ENCODE measurements at places on chromosomes 3 and 15.
A peak's percentile ranks its signal among the peaks of the same experiment; 100 is the strongest.

DNA sequence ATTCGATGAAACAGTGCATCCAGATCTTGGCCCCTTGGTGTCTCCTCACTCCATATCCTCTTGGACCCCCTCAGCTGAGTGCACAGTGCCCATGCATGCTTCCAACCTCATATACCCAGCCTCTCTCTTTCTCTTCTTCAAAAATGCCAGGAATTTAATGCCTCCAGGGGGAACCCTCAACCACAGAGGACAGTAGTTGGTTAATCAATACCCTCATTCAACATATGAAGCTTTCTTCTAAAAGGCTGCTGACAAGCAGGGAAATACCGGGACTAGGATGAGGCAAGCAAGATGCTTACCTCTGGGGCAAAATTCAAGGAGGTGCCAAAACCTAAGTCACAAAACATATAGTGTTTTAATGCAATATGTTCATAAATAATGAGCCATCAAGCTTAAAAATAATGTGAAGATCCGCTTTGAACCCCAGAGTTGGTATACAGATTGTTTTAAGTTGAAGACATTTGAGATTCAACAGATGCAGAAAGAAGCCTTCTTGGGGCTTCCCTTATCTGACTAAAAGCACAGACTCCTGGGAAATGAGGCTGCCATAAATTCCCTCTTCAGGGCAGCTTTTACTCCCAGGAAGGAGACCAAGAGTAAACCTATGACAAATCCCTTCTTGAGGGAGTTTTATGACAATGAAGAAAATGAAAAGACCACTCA is 48.2 kb upstream of the FHIT start:
- DNase-seq: no peak

- no peak for DNase-seq
These were observed 43.3 kb downstream of the GABRB3 start for GRCh38 chr15:26729581-26729980.

GRCh38 chr3:146250449-146251382 is at the start of gene PLSCR4:
Gene PLSCR4, minus strand, starts transcription at chr3:146251105. Its CDS starts 29,034 bp downstream, at chr3:146222071.
- DNase-seq: peak; percentile 75

DNA sequence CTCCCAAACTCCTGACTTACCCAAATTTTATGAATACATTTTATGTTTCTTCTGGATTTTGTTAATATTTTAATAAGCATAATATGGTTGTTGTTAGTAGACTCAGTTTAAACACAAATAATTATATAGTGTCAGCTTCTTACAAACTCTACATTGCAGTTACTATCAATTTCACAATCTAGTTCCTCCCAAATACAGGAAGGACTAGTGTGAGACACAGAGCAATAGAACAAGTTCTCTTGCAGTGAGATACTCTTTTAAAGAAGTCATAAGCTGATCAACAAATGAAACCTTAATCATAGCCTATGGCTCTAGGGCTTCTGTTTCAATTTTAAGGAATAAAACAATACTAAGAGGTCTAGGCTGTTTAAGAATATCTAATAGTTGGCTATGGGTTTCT is 86.1 kb downstream of the SAMMSON start:
- DNase-seq: no peak

DNA sequence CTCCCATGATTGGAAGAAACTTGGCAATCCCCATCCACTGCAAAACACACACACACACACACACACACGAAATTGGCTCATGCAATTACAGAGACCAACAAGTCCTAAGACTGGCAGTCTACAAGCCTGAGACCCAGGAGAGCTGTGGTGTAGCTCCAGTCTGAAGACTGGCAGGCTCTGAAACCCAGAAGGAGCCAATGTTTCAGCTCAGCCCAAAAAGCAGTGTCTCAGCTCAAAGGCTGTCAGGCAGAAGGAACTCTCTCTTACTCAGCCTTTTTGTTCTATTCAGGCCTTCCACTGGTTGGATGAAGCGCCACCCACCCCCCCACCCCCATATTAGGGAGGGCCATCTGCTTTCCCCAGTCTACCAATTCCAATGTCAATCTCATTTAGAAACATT is 32.1 kb downstream of the MESD start:
- DNase-seq: no peak

- no peak for DNase-seq
These were observed 20.0 kb upstream of the SLC25A26 start for GRCh38 chr3:66200786-66201185.

DNA sequence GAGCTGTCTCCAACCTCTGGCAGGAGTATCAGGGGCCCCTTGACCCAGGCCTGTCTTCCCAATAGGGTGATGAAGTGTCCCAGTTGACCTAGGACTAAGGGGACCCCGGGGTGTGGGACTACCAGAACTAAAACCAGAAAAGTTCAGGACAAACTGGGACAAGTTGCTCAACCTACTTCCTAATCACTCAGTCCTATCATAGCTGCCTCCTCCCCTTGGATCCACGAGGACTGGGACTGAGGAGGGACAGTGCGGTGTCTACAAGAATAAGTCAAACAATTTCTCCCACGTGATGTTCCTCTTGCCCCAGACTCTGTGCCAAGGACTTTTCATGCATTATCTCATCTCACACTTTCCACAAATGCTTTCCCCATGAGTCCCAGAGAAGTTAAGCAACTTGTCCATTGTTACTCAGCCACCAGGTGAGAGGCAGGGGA is 49.4 kb upstream of the SLCO2A1 start:
- no peak for DNase-seq

- no peak for DNase-seq
These were observed 7.6 kb upstream of the MYO5C start for GRCh38 chr15:52303093-52303772.

- DNase-seq: no peak
These were observed 52.2 kb downstream of the CMTM6 start for GRCh38 chr3:32450426-32450825.

DNA sequence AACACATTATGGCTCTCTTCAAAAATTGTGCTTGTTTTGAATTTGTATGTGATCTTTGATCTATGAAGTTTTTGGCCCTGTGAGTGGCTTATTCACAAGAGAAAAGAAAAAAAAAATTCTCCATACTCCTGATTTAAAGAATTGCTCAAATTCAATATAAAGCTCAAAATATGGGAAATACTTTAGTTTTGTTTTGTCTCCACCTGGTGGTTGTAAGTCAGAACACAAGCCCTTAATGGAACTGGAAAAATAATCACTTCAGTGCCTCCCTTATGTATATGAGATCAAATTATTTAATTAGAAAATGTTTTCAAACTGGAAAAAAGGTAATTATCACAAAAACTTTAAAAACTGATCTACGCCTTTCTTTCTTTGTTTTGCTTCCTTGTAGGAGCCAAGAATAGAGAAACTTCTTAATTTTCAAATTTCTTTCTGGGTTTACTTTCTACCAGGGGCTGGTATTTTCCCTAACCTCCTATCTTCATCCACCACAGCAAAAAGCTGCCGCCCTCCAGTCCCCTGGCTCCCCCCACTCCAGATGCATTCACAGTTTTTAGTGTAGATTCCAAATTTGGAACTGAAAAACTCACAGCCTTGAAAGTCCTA is 50.6 kb downstream of the SERP1 start:
- DNase-seq: peak; percentile 53

DNA sequence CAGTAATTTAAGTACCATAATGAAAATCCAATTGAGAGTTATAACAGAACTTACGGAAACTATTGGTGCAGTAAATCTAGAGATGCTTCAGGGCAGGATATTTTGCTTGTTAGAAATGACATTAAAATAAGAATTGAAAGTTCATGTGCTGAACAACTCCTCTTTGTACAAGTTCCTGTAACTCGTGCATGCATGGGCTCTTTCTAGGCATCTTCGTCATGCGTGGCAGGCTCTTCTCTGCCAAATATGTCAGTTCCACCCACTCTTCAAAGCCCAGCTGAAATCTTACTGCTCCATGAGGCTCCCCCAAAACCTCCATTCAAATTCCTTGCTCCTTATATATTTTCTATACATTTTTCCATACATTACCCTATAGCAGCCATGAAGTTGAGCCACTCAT is 48.7 kb downstream of the FBN1 start:
- DNase-seq: no peak

DNA sequence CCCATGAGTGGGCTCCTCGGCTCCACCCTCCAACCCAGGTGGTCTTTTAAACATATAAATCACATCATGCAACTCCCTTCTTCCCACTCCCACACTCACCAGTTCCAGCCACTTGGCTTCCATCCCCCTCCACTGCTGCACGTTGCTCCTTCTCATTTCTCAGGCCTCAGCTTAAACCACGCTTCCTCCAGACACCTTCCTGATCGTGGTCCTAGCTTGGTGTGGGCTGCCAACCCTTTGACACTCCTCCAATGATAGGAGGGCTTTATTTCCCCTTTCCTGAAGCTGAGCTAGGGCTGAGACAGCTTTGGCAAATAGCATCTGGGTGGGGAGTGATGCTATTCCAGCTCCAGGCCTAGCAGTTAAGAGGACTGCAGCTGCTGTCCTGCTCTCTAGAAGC is 130.1 kb downstream of the SRGAP3 start:
- DNase-seq: no peak

DNA sequence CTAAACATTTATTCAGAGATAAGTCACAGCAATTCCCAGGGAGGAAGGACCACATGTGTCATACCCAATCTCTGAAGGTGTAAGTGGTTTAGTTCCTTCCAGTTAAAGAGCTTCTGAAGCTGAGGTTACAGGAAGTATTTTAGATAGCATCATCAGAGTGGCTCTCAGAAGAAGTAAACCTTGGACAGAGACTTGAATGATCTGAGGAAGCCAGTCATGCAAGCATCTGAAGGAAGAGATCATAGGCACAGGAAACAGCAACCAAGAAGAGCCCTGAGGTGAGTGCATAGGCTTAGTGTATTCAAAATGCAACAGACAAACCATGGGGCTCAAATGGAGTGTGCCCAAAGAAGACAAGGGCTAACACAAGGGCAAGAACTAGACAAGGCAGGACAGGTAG is 210.3 kb downstream of the ULK4 start:
- DNase-seq: no peak

DNA sequence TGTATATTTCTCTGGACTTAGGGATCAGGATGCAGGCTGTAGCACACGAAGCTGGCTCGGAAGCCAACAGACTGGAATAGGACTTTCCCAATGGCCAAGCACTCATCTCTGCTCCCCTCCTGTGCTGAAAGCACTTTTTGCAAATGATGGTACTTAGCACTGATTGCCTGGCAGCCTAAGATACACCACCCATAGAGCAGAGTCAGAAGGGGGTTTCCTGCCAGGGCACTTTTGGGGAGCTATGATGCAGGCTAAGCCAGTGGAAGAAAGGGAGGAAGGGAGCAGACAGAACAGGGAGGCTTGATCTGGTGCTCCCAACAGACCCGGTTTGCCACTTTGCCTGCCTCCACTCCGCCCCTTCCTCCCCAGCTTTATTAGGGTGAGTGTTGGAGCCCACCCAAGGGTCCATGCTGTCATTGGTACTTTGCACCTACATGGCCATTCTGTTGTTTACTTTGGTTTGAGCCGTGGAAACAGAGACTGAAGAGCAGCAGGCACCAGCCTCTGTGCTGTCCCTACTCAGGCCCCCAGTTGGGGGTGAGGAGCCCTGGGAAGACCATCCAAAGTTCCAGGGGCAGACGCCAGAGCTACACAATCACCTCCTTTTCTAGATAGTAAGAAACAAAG is 15.9 kb downstream of the BSN start:
- no peak for DNase-seq

- peak; percentile 78 for DNase-seq
These were observed 12.2 kb downstream of the STAB1 start for GRCh38 chr3:52507359-52507758.

GRCh38 chr15:79212589-79213157 is 69.8 kb upstream of the ANKRD34C start:
- no peak for DNase-seq

- DNase-seq: peak; percentile 3
These were observed 224.0 kb upstream of the CBLB start for GRCh38 chr3:106092792-106093191.

- no peak for DNase-seq
These were observed 122.1 kb downstream of the CNTN6 start for GRCh38 chr3:1214933-1215332.

- no peak for DNase-seq
These were observed 57.3 kb downstream of the DIPK2A start for GRCh38 chr3:144028798-144029411.

DNA sequence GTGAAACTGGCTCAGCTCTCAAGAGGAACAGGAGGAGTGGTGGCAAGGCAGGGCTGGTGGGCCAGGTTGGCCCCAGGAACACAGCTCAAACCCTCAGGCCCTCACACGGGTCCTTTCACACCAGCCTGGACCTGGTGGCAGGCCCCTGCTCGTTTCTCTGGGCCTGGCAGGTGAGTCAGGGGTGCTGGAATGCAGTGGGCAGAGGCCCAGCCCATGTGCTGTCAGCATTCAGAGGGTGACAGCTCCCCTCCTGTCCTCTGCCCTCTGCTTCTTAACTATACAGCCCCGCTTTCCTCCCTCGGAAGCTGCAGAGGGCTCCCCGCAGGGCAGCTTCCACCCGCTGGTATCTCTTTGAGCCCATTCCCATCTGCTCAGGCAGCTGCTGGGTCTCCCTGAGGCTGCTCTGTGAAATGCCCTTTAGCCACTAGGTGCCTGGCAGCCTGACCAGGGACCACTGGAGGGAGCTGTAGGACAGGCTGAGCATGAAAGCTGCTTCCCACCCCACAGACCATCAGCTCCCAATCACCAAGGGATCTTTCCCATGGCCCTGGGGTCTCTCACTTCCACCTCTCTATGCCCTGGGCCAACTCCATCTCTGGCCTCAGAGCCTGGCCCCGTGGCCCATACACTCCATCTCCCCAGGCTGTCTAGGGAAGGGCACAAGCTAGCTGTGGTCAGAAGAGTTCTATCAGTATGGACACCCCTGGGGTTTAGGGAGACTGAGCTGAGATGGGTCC is 24.8 kb downstream of the SHF start:
- peak; percentile 69 for DNase-seq

DNA sequence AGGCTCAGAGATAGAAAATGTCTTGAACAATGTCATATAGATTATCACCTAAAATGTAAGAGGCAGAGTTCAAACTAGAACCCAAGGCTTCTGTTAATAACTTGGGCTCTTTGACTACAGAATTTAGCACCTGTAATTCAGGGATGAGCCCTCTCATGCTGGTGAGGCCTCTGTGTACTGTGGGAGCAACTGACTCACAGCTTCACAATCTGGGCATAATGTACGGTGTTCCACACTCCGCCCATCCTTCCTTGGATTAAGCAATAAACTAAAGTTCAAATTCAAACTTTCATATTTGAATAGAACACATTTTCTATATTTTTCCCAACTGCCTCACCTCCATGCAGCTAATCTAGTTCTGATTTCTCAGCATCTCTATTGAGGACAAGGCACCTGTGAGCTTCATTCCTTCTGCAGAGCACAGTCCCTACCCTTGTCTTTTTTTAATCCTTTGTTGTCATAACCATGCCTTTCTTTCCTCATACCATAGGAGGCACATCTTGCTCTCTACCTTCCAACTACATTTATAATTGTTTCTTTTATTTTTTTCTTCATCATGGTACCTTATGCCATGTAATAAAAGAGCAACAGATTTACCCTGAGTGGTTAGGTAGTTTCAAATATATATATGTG is 392.1 kb downstream of the NLGN1 start:
- peak; percentile 11 for DNase-seq

Measured in HCEC 1CT (cell line).